ENCODE measurements at places on chromosomes 3 and 15.

DNA sequence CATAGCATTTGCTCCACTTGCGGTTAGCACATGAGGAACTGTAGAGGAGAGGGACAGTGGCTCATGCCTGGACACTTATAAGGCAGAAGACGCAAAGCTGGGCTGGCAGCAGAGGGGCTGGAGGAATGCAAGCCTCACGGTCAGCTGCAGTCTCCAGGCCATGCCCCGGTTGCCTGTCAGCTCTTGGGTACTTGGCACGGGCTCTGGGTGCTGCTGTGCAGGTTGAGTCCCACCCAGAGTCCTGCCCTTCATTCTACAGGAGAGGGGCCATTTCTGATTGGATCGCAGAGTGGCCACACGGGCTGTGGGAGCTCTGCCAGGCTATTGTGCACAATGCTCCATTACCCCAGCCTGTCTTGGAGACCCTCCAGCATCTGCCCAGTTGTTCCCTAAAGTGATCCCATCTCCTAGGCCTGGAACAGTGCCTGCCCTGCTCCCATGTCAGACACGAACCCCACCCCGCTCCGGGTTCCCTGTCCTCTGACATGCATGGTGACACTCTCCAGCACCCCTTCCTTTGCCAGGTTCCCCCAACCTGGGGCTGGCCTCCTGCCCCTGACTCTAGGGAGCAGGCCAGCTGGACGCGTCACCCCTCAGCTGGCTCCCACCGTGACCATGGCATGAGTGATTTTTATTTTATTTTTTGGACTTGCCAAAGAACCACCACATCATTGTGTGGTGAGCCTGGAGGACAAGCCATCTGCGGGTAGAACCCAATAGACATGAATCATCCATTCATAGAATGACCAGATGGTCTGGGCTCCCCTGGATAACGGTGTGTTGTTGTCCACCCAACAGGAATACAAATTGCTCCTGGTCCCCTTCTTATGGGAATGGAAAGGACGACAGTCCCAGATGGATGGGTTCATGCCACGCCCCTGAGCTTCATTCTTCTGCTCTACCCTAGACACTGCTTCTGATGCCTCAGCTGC, 51.0 kb upstream of the KLF13 start:
- no peak for DNase-seq

GRCh38 chr15:35397027-35397426, 148.9 kb downstream of the DPH6 start:
- DNase-seq, result no peak

GRCh38 chr3:155494332-155494731, 200.8 kb upstream of the STRIT1 start:
- no peak for DNase-seq

- no peak for DNase-seq
These were observed 42.3 kb downstream of the RSRC1 start for GRCh38 chr3:158152186-158152585.

DNA sequence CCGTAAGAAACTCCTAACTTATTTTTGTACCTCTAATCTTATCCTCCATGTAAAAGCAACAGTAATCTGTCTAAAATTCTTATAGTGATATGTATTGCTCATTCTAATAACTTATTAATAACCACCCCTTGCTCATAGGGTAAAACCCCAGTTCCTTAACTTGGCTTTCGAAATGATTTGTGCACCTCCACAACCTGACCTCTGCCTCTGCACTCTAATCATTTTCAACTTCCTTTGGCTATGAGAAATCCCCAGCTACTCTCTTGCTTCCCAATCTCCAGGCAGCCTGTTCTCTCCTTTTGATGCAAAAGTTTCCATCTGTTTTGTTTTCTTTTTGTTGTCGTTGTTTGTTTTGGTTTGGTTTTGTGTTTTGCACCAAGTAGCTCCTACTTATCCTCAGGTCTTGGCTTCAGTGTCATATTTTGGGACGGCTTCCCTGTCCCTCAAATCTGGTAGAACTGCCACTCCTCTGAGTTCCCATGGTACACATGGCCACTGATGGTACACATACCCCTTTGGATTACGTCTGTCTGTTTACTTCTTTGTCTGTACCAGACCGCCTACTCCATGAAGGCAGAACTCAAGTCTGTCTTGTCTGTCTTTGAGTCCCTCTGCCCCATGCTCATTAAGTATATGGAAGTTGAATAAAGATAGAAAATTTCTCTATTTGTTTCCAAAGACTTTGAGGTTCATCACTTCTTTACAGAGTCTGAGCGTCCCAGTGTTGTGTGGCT, 105.6 kb upstream of the TGFBR2 start:
- no peak for DNase-seq

GRCh38 chr3:45968149-45968548, 24.9 kb downstream of the CXCR6 start:
- DNase-seq, result no peak

DNA sequence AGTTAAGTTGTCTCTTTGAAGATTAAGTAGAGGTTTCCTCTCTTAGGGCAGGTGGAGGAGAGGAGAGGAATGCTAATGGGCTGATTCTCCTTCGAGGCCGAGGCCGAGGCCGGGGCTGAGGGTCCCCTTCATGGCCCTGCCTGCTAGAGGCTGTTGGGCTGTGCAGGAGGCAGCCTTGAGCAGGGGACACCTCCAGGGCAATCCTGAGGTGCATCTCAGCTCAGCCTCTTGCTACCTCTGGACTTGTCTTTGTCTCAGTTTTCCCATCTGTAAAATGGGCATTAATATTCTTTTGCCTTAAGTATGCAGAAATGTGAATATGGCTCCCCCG, 97.7 kb upstream of the PRR20G start:
- DNase-seq, result no peak

DNA sequence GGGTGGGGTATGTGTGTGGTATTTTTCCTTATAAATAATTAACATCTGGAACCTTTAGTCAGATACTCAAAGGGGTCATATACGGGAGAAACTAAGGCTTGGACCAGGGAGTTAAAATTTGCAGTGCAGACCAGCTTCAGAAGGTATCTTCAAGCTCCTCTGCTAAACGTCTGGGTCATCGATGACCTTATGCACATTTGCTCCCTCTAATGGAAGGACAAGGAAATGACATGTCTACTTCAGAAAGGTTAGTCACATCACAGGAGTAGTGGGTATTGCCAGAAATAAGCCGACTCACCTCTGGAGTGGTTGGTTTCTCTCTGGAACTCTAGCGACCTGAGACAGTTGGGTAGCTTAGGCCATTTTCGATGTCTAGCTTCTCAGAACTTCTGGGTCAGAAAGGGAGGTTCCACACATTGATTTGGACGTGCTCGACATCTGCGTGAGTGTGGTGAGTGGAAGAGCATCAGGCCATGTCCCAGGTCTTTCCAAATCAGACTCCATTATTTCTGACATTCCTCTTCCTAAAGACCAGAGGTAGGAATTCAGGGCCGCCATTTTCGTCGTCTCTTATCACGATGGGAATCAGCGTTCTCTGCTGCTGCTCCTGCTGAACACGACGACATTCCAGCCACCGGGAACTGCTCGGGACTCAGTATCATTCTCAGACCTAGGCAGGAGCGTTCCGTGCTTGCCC, 31.8 kb upstream of the RASA2 start:
- peak; percentile 87 for DNase-seq

DNA sequence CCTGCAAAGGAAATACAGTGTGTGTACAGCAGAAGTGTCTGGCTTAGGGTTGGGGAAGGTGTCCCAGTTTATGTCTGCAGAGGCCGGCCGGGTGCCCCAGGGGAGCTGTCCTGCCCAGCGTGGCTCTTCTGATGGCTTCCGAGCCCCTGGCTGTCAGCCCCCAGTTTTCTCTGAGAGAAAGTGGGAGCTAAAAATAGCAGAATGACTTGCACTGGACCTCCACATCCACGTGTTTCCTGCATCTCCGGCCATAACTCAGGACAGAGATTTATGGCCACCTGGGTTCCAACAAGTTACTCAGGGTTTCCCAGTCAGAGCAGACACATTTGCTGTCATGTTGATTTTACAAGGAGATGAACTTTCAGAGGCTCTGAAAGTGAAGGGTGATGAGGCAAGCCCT, 192.0 kb downstream of the ATP10A start:
- no peak for DNase-seq

GRCh38 chr3:76912841-76913383, 127.0 kb upstream of the ROBO2 start:
- no peak for DNase-seq

DNA sequence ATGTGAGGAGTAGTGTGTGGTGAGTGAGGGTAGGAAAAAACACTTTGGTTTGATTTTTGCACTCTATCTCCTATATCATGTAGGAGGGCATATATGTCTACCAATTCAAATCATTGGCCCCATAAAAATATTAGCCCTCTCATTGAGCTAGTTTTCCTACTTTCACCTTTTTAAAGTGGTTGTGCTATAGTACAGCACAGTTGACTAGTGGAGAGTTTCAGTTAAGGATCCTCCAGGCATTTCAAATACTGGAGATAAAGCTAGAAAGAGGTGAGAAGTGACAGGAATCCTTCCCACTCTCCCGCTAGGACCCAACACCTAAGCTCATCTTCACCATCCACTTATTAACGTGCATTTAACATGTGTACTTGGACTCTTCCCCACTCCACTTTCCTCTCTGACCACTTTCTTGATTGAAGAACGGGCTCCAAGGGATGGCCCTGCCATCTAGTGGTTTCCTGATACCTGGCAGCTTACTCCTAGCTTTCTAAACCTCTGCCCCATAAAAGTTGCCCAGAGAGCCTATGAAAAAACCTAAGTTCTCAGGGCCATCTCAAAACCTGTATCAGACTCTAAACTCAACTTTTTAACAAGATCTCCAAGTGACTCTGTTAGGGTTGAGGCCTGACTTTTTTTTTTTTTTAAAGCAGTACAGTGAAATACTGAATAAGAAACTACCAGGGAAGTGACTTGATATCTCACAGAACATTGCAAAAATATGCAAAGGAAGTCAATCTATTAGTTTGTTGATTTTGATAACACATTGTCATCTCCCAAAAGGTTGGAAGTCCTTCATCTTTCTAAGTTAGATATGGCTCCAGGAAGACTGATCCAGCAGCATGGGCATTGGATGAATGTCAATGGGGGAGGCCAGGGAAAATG, 17.9 kb downstream of the IL12A start:
- peak; percentile 75 for DNase-seq

All from SW480 (cell line).